Stimulated activated CD4-positive, alpha-beta T cell treated with anti-CD3 and anti-CD28 coated beads, Interleukin-15, amount 100 ng/mL, for 1 hour (primary cell): ENCODE measurements at places on chromosomes 13 and 19.

GRCh38 chr13:72637561-72637960, 89.9 kb downstream of the MZT1 start:
- DNase-seq = no peak

GRCh38 chr13:37956536-37956935, 87.0 kb upstream of the TRPC4 start:
- DNase-seq = no peak

- DNase-seq = no peak
These were observed 6.4 kb downstream of the PGLS start for GRCh38 chr19:17517898-17518297.

GRCh38 chr13:50122455-50122854, 107.2 kb downstream of the KCNRG start:
- no peak for DNase-seq

- DNase-seq = no peak
These were observed 62.8 kb upstream of the WASF3 start for GRCh38 chr13:26494571-26495195.

DNA sequence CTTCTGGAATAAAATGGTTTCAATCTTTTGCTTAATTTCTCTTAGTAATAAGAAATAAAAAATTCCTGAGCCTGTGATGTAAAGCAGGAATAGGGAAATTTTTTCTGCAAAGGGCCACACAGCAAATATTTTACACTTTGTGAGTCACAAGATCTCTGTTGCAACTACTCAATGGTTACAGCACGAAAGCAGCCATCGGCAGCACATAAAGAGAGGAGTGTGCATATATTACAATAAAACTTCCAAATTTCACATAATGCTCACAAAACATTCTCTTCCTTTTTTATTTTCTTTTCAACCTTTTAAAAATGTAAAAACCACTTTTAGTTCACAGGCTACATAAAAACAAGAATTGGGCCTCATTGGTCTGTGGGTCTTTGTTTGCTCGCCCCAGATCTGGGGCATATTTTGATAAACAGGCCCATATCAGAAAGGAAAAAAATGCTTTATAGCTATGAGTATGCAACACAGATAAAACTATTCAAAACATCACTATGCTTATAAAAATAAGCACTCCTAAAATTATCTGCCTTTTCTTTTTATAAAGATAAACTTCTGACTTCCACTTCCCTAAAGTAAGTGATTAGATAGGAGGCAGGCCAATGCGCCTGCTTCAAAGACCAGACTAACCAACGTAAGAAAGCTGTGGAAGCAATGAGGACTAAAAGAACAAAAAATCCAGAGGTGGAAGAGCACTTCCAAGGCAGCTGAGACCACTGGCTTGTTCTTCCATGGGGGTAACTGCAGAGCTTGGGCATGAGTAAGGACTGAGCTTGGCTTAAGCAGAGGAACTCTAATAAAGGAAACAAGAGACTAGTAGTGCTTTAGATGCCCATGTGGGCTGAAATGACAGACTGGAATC, 26.5 kb downstream of the MYCBP2 start:
- no peak for DNase-seq

DNA sequence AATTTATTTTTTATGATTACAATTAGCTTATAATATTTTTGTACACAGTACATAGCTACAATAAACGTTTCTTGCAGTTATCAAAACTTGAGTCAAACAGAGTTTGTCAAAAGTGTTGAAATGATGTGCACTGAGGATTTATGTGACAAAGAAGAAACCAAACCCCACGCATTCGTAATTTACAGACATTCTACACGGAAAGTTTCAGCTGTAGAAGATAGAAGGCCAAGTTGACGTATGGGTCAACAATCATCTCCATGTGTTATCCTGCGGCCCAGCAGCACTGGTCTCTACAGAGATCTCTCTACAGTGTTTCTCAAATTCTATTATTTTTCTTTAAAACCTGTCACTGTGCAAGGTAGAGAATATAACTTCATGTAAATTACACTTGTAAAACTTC, 1507.6 kb downstream of the PCDH9 start:
- no peak for DNase-seq

DNA sequence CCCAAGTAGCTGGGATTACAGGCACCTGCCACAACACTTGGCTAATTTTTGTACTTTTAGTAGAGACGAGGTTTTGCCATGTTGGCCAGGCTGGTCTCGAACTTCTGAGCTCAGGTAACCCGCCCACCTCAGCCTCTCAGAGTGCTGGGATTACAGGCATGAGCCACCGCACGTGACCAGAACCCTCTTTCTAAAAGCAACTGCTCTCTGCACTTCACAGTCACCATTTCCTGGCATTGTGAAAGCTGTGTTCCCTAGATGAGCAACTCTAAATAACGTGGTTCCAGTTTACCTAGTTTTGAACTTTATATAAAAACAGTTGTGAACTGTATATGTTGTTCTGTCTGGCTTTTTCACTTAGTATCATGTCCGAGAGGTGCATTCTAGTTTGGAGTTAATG, 152.9 kb downstream of the SIPA1L3 start:
- no peak for DNase-seq

DNA sequence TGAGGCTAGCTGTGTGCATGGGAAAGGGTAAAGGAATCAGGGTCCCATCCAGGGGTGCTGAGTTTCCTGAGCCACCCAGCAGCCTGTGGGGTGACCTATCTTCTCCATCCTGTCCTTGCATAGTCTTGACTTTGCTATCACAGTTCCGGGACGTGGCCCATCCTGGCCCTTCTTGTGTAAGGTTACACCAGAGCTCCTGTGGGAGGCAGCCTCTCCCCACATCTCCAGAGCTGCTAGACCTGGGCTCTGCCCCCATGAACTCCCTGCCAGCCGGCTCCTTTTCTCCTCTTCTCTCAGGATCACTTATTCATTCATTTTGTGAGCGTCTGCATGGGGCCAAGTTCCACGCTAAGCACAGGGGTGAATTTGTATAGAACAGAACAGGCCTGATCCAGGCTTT, 238.9 kb downstream of the TSHZ3 start:
- no peak for DNase-seq

DNA sequence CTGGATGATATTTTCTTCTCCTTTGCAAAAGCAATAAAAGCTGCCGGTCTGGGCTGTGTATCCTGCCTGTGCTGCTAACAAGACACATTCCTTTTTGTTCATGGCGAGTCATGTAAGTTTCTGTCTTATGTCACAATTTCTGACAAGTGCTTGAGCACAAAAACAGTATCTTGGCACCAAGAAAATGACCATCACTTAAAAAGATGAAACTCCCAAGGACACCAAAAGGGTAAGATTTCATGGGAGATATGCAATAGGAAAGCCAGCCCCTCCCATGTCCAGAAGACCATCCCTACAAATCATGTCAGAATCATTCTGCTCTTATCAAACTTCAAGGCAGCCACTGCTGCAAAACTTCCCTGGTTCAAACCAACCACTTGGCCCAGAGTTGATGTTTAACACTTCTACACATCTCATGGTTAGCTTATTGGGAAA, 375.4 kb upstream of the ZNF507 start:
- DNase-seq = no peak

GRCh38 chr13:36074659-36075058, 56.5 kb downstream of the DCLK1 start:
- DNase-seq = no peak

GRCh38 chr13:39099231-39099630, 61.0 kb downstream of the NHLRC3 start:
- no peak for DNase-seq

DNA sequence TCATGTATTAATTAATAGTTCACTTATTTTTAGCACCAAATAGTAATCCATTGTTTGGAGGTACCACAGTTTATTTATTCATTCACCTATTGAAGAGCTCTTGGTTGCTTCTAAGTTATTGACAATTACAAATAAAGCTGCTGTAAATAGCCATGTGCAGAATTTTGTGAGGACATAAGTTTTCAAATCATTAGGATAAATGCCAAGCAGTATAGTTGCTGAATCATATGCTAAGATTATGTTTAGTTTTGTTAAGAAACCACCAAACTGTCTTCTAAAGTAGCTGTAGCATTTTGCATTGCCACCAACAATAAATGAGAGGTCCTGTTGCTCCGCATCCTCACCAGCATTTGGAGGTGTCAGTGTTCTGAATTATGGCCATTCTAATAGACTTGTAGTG, 2126.8 kb downstream of the PCDH9 start:
- no peak for DNase-seq

DNA sequence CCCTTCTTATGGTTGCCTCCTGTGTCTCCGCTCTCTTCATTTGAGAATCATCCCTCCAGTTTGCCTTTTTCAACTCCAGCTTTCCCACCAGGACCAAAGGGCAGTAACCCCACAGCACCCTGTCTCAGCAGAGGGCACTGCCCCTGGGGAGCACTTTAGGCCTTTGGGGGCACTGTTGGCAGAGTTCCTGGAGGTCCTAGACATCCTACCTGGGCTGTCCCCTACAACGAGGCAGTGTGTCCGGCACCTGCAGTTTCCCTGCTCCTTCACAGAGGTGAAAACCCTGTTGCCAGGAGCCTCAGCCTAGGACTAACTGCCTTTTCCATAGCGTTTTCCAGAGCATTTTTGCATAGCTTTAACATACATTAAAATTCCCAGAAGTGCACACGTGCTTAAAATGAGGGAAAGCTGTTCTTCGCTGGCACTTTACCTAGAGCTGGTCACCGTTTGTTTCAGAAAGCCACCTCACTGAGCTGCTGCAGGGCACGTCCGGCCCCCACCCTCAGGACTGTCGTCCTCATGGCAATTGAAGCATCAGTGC, 234.9 kb downstream of the TEX29 start:
- DNase-seq = no peak

- no peak for DNase-seq
These were observed 2.9 kb downstream of the MFSD12 start for GRCh38 chr19:3554254-3555083.

DNA sequence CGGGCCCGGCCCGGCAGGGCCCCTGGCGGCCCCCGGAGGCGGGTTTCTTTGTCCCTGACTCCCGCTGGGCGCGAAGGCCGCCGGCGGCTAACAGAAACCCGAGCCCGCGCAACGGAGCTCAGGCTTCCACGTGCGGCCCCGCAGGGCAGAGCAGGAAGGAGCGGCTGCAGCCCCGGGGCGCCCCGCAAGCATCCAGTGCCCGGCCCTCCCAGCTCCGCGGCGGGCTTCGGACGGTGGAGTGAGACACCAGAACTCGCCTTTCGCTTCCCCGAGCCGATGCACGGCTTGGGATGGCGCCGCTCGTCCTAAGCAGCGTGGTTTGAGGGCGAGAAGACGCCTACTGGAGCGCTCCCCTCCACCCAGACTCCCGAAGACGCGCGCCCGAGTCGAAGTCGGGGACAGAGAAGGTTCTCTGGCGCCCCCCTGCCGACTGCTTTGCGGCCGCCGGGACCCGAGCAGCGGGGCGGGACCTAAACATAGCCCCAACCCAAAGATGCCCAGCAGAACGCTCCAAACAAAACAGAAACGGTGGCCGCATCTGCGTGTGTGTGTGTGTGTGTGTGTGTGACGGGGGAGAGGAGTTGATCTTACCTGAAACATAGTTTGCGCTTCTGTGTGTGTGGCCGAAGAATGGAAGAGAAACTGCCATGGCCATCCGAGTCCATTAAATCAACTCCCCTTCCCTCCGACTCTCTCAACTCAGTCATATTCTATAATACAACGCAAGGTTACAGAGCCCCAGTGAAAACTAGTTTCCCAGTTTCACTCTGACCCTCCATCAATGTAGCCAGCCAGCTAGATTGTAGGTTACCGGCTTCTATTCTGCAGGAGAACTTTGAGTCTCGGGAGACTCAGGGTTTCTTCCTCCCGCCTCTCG, 629 bp upstream of the FGF9 start:
- DNase-seq = peak; percentile 25

GRCh38 chr19:2602391-2603181, 99.9 kb downstream of the GNG7 start:
- DNase-seq = no peak

DNA sequence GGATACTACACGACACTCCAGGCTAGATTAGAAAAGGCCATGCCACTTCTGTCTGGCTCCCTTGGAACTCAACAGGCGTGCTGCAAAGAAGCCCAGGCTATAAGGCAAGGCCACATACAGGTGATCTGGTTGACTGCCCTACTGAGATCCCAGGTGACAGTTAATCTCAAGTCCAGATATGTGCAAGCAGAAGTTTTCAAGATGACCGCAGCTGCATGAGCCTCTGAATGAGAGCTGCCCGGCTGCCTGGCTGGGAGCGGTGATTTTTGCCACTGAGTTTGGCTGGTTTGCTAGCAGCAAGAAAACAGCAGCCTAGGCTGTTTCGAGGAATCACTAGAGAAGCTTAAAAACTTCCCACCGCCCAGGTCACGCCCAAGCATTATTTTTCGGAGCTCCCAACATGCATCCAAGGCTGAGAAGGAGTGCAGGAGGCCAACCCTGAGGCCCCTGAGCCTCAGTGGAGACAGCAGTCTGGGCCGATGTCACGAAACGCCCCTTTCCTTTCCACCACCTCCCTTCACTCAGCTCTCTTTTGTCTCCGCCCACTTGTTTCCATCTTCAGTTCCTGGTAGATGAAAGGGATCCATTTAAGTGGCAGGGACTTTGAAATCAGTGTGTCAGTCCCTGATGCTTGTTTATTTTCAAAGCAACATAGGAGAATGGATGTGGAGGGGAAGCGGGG, 14.0 kb upstream of the URI1 start:
- no peak for DNase-seq

- DNase-seq = no peak
These were observed 146.5 kb downstream of the PCCA start for GRCh38 chr13:100235311-100235901.

GRCh38 chr19:55209693-55210472, 582 bp upstream of the PTPRH start:
- no peak for DNase-seq

DNA sequence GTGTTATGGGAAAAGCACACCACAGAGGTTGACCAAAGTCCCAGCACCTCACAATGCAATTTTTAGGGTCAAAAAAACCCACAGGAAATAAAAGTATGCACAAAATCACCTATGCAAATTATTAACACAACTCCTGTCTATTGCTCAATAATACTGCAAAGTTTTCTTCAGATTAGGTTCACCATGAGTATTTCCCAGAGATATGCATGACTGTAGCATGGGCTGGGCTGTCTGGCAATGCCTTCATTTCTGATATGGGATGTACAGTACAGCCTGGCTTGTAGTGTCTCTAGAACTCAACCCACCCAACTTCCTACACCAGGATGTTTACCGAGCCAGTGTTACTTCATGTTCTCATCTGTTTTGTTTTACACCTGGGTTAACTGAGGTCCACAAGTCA, 698.7 kb upstream of the ARGLU1 start:
- DNase-seq = no peak

GRCh38 chr19:1907563-1908363, 2.6 kb downstream of the ADAT3 start:
- no peak for DNase-seq

- no peak for DNase-seq
These were observed 254.5 kb upstream of the DACH1 start for GRCh38 chr13:72121466-72121865.

GRCh38 chr13:49503951-49504350, 8.2 kb downstream of the PHF11 start:
- DNase-seq = no peak

GRCh38 chr13:44884076-44884729, 105.1 kb downstream of the NUFIP1 start:
- no peak for DNase-seq

GRCh38 chr13:26062853-26063444, 11.1 kb upstream of the SHISA2 start:
- DNase-seq = no peak

- no peak for DNase-seq
These were observed 84.0 kb downstream of the ALOX5AP start for GRCh38 chr13:30819136-30819888.

GRCh38 chr13:24691381-24691780, 11.2 kb downstream of the ATP12A start:
- no peak for DNase-seq
